ENCODE measurements at places on chromosomes 12 and 14. TPM values are rescaled to one million over a fixed set of nuclear protein-coding genes. Genes with fewer than 3 reads are reported as not detected.

DNA sequence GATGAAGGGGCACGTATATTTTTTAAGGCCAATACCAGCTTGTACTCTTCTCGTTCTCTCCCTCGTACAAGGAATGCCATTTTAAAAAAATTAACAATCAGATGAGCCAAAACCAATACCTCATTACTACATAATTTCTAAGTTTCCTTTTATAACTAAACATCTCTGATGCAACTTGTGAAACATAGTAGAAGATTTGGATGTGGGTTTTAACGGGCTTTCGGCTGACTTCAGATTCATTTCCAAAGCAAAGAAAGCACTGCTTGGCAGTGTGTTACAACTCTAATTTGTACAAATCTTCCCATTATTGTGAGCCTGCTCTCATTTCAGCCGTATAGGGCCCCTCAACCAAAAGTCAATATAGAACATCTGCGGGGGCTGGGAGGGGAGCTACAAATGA lies 99.1 kb upstream of the TMCC3 start:
- H3K4me1 ChIP-seq = no peaks in the 10 kb centered on the region
- no peaks in the 10 kb centered on the region for H3K36me3 ChIP-seq
- DNase-seq = no peak
- H3K27me3 ChIP-seq = no peaks in the 10 kb centered on the region

DNA sequence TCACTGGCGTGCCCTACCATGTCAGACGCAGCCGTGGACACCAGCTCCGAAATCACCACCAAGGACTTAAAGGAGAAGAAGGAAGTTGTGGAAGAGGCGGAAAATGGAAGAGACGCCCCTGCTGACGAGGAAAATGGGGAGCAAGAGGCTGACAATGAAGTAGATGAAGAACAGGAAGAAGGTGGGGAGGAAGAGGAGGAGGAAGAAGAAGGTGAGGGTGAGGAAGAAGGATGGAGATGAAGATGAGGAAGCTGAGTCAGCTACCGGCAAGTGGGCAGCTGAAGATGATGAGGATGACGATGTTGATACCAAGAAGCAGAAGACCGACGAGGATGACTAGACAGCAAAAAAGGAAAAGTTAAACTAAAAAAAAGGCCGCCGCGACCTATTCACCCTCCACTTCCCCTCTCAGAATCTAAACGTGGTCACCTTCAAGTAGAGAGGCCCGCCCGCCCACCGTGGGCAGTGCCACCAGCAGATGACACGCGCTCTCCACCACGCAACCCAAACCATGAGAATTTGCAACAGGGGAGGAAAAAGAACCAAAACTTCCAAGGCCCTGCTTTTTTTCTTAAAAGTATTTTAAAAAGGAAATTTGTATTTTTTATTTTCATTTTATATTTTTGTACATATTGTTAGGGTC lies 13.2 kb downstream of the TRIP11 start:
- no peak overlapping the region for H3K4me3 ChIP-seq
- no peaks in the 10 kb centered on the region for H3K4me1 ChIP-seq
- H3K36me3 ChIP-seq = peaks cover 34% of the 10 kb centered on the region

DNA sequence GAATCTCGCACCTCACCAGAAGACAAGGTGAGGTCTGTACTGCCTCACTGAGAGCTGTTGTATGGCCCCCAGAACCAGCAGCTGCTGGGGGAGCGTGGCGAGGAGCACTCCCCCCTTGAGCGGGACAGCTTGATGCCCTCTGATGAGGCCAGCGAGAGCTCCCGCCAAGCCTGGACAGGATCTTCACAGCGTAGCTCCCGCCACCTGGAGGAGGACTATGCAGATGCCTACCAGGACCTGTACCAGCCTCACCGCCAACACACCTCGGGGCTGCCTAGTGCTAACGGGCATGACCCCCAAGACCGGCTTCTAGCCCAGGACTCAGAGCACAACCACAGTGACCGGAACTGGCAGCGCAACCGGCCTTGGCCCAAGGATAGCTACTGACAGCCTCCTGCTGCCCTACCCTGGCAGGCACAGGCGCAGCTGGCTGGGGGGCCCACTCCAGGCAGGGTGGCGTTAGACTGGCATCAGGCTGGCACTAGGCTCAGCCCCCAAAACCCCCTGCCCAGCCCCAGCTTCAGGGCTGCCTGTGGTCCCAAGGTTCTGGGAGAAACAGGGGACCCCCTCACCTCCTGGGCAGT lies 9.3 kb downstream of the CACNB3 start:
- no peak for DNase-seq
- H3K27me3 ChIP-seq = no peaks in the 10 kb centered on the region
- no peak overlapping the region for H3K27ac ChIP-seq
- H3K4me3 ChIP-seq = no peak overlapping the region

BMAL2 gene
- 1.4 TPM for total RNA-seq

BBOF1 gene
- 5.4 TPM for total RNA-seq

Measured in spleen (tissue), 13 donors.